ENCODE measurements at places on chromosomes 7 and 10. TPM values are rescaled to one million over a fixed set of nuclear protein-coding genes. Genes with fewer than 3 reads are reported as not detected.

DNA sequence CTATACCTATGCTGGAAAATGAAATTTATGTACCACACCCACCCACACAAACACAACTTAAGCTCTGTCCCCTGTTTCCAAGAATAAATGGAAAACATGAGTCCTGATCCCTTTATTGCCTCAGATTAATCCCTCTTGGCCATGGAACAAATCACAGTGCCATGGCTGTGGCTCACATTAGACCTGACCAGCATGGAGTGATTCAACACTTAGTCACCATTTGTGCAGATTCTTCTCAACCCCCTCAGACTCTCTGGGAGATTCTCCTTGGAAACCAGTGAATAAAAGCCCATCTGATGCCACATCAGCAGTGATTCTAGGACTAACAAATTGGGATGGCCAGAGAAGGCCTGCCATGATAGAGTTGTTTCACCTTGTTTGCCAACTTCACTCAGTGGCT, 204.4 kb upstream of the TMEM72 start:
- no peak overlapping the region for H3K4me3 ChIP-seq
- DNase-seq: no peak
- no peaks in the 10 kb centered on the region for H3K36me3 ChIP-seq
- no peaks in the 10 kb centered on the region for H3K27me3 ChIP-seq

GRCh38 chr7:77242068-77242467, 42.4 kb upstream of the FGL2 start:
- no peaks in the 10 kb centered on the region for H3K27me3 ChIP-seq
- peaks cover 47% of the 10 kb centered on the region for H3K4me1 ChIP-seq
- no peaks in the 10 kb centered on the region for H3K36me3 ChIP-seq
- peak overlapping the region; percentile 43 for H3K4me3 ChIP-seq
- peak overlapping the region; percentile 94 for H3K27ac ChIP-seq
- no peak for DNase-seq

DNA sequence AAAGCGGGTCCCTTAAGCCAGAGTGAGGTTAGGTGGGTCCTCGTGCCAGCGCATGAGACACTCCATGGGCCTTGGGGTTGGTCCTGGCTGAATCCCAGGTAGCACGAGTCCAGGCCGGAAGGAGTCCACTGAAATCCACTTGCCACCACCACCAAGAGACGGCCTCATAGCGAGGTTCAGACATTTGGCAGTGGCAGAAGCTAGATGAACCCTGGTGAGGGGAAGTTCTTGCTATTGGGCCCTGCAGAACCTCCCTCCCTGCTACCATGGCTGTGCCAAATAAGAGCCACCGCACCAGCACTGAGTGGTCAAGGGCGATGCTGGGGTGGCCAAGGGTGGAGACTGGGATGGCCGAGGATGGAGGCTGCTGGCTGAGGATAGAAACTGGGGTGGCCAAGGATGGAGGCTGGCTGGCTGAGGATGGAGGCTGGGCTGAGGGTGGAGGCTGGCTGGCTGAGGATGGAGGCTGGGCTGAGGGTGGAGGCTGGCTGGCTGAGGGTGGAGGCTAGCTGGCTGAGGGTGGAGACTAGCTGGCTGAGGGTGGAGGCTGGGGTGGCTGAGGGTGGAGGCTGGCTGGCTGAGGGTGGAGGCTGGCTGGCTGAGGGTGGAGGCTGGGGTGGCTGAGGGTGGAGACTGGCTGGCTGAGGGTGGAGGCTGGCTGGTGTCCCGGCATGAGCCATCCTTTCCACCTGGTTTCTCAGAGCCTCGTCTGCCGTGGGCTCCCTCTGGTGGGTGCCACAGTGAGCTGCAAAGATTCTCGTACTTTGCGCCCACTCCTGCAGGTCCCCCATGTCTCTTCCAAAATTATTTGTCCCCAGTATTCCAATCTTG, 88.2 kb downstream of the ELFN1 start:
- H3K27ac ChIP-seq: no peak overlapping the region
- no peaks in the 10 kb centered on the region for H3K36me3 ChIP-seq
- H3K4me1 ChIP-seq: no peaks in the 10 kb centered on the region

Gene GNAT3
- not detected for total RNA-seq

Gene SLC26A3
- total RNA-seq: not detected

Data from thoracic aorta (tissue), 2 donors.